ENCODE measurements at places on chromosomes 5 and 9. TPM values are rescaled to one million over a fixed set of nuclear protein-coding genes. Genes with fewer than 3 reads are reported as not detected.

The TSSK1B gene
- total RNA-seq = not detected

The NEUROG1 gene
- not detected for total RNA-seq

The ATOX1 gene
- 62.4 TPM for total RNA-seq

DNA sequence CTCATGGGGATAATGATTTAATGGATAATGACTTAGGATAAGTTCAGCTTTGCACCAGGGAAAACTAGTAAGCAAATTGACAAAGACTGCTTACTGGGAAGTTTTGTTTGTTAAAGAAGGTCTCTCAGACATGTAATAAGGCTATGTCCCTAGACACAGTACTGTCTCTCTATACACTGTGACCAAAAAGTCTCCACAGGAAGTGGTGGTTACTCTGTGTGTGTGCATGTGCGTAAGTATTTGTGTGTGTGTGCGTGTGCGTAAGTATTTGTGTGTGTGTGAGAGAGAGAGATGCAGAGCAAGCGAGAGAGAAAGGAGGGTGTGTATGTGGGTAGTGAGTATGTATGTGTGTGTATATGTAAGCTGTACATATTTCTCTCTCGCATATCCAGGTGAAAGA, 229.6 kb downstream of the GLIS3 start:
- no peak for DNase-seq

DNA sequence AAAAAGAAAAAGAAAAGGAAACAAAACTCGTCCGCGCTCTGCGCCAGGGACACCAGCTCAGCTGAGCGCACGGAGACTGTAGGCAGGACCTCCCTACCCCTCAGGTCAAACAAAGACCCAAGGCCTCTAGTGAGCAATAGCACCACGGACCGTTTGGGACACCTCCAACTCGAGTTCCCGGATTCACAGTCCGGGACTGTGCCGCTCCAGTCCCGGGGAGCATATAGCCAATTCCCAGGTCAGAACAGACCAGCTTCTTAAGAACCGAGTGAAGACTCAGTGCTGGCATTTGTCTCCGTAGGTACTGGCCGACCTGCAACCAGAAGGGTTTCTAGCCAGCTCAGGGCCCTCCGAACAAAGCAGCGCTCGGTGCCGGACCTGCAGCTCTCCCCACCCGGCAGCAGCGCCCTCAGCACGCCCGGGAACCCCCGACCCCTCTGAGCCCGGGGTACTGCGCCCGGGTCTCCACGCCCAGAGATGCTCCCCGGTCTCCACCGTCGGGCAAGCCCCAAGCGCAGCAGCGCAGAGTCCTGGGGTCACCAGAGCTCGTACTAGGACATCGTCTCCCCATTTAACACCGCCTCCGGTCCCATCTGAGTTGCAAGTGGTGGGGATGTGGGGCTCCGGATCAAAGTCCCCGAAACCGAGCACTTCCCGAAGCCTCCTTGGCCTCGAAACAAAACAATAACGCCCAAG, 591 bp downstream of the ABCA1 start:
- DNase-seq = peak; percentile 67

GRCh38 chr9:16262477-16263261, 607.8 kb downstream of the BNC2 start:
- DNase-seq = no peak

DNA sequence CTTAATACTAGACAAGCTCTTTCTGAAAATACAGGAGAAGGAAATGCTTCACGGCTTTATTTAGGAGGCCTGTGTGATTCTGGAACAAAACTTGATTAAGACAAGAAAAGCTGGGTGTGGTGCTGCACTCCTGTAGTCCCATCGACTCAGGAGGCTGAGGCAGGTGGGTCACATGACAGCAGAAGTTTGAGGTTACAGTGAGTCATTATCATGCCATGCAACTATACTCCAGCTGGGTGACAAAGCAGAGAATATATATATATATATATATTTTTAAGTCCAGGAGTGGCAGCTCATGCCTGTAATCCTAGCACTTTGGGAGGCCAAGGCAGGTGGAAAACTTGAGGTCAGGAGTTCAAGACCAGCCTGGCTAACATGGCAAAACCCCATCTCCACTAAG, 33.1 kb upstream of the SPIN1 start:
- DNase-seq = no peak

DNA sequence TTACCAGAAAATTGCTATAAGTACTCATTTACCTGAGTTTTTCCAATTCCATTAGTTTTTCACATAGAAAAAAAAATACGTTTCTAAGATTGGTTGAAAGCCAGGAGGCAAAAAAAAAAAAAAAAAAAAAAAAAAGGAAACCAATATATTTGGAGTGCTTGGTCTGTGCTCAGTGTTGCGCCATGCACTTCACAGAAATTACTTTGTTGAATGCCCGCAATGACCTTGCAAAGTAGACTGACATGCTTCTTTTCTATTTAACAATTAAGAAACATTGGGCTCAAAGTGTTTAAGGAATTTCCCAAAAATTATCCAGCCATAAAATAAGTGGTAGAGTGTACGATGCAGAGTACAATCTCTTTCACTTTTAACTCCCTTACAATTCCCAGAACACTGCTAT, 65.2 kb upstream of the PAPPA start:
- no peak for DNase-seq

Measured in upper lobe of right lung (tissue), 1 donor.